NCI-H1417 (cell line): ENCODE measurements at places on chromosomes 12 and 14.

DNA sequence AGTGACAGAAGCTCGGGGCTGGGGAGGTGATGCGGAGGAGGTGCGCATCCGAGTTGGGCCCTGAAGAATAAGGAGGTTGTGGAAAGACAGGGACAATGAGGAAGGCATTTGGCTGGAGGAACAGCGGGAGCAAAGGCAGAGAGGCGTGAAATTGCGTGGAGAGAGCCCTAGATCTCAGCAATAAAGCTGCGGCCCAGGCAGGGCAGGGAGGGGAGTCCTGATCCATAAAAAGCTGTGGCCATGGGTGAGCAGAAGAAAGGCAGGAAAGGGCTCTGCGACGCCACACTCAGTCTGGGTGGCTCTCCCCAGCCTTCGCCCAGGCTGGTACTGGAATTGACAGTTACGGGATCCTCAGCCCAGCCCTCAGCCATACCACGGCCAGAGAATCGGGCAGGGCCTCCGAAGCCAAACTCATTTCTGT lies 2.2 kb downstream of the FIGNL2 start:
- DNase-seq, result no peak

DNA sequence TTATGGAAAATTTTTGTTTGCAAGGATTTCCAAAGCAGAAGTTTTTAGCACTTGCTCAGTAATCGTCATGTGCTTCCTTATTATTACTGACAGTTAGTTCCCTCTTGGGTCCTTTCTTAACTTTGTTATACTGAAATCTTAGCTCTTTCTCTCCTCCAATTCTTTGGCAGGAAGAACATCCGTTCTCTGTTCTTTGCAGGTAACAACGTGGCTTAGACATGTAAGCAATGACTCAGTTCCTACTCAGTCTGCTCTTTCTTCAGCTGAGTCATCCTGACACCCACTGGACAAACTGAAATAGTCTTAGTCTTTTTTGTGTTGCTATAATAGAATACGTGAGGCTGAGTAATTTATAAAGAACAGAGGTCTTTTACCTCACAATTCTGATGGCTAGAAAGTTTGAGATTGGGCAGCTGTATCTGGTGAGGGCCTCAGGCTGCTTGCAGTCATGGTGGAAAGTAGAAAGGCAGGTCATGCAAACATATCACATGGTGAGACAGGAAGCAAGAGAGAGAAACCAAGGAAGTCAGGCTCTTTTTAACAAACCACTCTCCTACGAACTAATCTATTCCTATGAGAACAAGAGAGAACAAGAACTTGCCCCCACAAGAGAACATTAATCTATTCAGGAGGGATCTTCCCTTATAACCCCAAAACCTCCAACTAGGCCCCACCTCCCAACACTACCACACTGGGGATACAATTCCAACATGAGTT lies 49.2 kb downstream of the TESPA1 start:
- DNase-seq, result no peak

GRCh38 chr12:63865448-63865847 lies 20.9 kb downstream of the SRGAP1 start:
- no peak for DNase-seq

GRCh38 chr12:95701275-95701674 lies 89.3 kb downstream of the NTN4 start:
- no peak for DNase-seq

DNA sequence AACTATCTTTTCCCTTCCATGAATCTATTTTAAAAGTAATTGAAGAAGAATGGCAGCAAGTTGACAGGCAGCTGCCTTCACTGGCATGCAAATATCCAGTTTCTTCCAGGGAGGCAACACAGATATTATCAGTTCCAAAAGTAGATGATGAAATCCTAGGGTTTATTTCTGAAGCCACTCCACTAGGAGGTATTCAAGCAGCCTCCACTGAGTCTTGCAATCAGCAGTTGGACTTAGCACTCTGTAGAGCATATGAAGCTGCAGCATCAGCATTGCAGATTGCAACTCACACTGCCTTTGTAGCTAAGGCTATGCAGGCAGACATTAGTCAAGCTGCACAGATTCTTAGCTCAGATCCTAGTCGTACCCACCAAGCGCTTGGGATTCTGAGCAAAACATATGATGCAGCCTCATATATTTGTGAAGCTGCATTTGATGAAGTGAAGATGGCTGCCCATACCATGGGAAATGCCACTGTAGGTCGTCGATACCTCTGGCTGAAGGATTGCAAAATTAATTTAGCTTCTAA lies 18.4 kb downstream of the TMPO start:
- no peak for DNase-seq

- no peak for DNase-seq
These were observed 23.8 kb upstream of the LRTM2 start for GRCh38 chr12:1796515-1797010.

GRCh38 chr12:34287437-34287836 lies 265.1 kb downstream of the ALG10 start:
- no peak for DNase-seq

DNA sequence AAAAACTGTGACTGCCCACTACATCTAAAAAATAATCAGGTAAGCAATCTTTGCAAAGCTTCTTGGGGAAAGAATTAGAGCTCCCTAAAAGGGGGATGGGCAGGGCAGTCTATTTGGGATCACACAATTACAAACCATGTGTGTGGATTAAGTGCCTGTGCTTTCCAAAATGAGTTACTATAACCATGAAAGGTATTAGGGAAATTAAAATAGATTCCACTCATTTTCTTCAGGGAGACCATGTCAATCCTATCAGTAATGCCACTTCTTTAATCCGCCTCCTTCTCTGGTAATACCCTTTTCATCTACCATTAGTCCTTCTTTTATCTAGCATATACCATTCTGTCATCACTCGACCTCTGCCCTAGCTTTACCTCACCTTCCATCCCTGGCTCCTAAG lies 53.7 kb downstream of the PAWR start:
- DNase-seq, result no peak

DNA sequence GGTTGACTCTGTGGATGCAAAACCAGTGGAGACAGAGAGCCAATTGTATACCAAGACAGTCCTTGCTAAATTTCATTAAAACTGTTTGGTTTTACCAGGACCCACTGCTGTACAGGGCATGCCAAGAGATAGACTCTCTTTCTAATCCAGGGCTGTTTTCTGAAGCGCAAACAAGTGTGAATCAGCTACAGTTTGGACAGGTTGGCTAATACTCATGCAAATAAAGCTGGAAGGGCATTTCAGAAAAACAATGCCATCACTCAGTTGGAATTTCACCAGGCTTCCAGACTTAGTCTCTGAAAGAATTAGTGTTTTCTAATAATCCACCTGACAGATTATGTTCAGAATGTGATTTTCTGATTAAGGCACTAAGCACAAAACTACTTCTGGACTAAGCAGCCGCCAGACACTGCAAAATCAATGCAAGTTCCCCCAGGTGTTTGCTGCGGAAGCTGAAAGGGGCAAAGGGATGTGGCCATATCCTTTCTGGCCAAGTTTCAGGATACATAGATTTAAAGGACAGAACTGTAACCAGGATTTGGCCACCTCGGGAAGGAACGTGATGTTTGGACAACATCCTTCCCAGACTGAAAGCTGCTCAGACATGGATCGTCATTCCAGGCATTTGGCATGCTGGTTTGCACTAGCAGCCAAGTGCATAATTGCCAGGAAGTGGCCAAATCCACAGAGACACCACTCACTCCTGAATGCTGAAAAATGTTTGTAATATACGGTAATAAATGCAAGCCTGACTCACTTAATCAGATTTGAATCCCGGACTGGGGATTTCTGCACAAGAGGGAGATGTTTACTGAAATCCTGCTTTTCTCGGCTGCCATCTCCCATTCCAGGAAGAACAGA lies 32.0 kb upstream of the CDKN3 start:
- no peak for DNase-seq

DNA sequence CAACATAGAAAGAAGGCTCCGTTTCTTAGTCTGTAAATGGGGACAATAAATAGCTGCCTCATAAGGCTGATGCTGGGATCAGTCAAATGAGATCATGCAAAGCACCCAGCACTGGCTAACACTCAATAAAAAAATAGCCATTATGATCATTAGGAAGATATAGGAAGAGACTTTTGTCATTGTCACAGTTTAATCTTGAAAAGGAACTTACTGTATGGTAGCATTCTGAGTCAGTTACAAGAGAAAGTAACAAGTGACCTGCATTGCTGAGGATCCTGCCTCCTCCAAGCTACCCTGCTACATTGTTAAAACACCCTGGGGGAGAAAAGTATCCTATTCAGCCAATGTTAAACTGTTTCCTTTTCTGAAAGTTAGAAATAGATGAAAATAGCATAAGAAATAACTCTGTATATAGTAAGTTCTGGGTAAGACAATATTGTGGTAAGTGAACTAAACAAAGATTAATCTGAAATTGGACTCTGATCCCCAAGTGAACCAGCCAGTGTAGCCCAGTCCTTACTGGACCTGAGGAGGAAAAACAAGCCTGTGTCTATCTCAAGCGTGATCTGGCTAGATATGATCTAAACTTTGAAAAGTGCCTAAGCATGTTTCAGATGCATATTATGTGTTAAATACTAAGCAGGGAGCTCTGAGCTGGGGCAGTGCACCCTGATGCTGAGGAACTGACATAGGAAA lies 3.6 kb upstream of the NUDT4 start:
- DNase-seq, result no peak

GRCh38 chr14:101064121-101064661 lies 160.7 kb upstream of the RTL1 start:
- DNase-seq, result no peak

- no peak for DNase-seq
These were observed 37.6 kb downstream of the DCP1B start for GRCh38 chr12:1966561-1967226.

GRCh38 chr12:22299294-22299912 lies 35.1 kb downstream of the ST8SIA1 start:
- peak; percentile 23 for DNase-seq

GRCh38 chr14:56884617-56885016 lies 74.3 kb upstream of the OTX2 start:
- no peak for DNase-seq

- peak; percentile 87 for DNase-seq
These were observed 39.7 kb upstream of the SMUG1 start for GRCh38 chr12:54228471-54228870.

GRCh38 chr12:92546259-92546634 lies 156.5 kb upstream of the PLEKHG7 start:
- DNase-seq, result no peak

- DNase-seq, result no peak
These were observed 75.3 kb upstream of the FAR2 start for GRCh38 chr12:29073631-29074239.

GRCh38 chr12:107761502-107761904 lies 566 bp upstream of the PRDM4 start:
- DNase-seq, result no peak

DNA sequence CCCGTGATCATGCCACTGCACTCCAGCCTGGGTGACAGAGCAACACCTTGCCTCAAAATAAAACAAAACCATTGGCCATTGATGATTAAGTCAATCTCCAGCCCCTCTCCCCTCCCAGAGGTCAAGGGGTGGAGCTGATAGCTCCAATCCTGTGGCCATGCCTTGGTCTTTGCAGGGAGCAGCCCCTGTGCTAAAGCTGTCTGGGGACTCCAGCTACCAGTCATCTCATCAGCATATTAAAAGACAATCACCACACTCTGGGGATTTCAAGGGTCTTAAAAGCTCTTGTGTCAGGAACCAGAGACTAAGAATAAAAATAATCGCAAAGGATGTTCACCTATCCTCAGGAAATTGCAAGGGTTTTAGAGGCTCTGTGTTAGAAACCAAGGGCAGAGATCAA lies 30.6 kb downstream of the HCAR2 start:
- DNase-seq, result no peak

DNA sequence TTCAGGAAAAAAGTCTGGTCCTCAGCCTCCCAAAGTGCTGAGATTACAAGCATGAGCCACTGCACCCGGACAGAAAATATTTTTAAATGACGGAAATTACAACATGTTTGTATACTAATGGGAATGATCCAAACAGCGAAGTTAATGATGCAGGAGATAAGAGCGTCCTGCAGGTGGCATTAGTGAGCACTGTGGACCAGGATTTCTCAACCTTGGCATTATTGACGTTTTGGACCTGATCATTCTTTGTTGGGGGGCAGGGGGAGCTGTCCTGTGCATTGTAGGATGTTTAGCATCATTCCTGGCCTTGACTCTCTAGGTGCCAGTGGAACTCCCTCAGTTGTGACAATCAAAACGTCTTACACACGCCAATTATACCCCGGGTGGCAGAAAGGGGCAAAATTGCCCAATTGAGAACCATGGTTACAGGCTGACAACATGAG lies 34.1 kb downstream of the SCFD1 start:
- DNase-seq, result peak; percentile 32

- DNase-seq, result peak; percentile 83
These were observed 11.3 kb upstream of the SCFD1 start for GRCh38 chr14:30610787-30611343.

GRCh38 chr14:88286309-88286708 lies 36.8 kb downstream of the KCNK10 start:
- DNase-seq, result no peak
